ENCODE measurements at places on chromosomes 2 and 18.

DNA sequence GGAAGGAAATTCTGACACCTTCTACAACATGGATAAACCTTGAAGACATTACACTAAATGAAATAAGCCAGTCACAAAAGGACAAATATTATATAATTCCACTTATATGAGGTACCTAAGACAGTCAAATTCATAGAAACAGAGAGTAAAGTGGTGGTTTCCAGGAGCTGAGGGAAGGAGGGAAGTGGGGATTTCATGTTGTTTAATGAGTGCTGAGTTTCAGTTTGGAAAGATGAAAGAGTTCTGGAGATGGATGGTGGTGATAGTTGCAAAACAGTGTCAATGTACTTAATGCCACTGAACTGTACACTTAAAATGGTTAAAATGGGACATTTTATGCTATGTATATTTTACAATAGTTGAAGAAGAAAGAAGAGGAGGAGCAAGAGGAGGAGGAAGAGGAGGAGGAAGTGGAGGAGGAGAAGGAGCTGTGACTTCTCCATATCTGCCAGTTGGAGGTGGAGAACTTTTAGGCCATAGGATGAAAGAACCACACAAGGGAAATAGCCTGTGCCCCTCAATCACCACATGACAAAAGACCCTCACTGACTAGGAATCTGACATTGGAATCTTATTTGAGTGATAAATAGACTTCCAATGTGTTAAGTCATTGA, 55.3 kb upstream of the LGALSL start:
- no peak for DNase-seq

DNA sequence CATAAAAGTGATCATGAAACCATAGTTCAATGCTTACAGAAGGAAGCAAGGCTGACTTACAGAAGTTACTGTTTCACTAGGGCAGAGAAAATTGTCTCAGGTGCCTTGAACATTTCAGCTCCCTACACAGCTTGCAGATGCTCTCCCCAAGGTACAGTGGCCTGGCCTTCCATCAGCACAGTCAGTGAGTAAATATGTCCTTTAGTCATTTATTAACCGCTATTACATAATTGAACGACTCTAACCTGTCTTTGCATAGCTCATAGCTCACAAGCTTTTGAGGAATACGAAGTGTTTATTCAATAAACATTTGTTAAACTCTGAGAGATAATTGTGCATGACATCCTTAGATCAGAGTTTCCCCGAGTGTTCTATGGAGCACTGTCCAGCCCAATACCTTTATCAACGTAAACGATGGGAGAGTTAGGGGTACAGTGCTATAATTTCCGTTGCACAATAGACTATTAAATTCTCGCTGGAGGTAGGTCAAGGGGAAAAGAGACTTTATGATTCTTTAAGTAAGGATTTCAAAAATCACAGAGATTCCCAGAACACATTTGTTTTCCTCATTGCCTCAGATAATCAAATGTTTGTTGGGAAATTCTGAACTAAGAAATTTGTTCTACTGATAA, 677.8 kb downstream of the TSN start:
- DNase-seq = no peak

DNA sequence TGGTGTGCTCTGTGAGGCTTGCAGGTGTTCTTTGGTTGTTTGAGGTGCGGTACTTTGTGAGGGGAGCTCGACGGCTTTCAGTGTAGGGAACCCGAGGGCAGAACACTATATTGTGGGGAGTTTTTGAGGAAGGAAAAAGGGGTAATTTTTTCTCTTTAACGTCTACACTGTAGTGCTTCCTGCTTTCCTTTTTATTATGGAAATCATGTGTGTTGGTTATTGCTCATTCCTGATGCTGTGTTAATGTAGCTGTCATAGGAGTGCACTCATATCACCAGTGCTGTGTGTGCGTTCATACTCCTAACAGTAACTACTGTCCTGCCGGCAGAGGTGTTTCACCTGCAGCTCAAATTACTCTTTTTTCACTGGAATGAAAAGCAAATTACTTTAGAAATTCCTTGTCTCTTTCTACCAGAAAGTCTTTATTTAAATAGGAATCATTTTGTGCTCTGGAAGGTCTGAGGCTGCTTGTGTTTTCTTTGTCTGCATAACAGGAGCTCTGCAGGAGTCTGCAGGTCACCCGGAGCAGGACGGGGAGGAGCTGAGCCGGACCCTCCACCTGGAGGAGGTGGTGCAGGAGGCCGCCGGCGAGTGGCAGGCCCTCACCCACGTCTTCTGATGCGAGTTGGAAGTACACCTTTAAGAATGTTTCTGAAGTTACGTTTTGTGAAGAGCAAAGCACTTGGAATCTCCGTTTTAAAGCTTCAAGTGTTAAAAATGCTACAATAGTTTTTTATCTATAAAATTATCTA, 145.5 kb downstream of the ZNF236 start:
- DNase-seq = no peak

GRCh38 chr18:73791081-73791480, 356.6 kb downstream of the FBXO15 start:
- DNase-seq = no peak

DNA sequence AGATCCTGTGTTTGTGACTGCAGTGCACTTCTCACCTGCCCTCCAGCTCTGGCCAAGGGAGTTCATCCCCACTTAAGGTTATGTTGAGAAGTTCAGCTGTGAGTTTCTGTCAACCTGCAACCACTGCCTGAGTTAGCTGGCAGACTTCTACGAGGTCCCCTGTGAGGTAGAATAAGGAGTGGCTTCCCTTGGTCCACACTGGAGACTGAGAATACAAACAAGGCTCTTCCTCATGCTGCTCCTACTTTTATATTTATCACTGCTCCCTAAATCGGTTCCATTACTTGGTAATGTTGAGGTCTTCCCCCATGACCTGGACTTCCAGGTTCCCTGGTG, 353.2 kb upstream of the CWC22 start:
- DNase-seq = no peak

- no peak for DNase-seq
These were observed 236.2 kb downstream of the NEDD4L start for GRCh38 chr18:58280191-58280590.

- no peak for DNase-seq
These were observed 85.2 kb upstream of the LCLAT1 start for GRCh38 chr2:30361751-30362394.

DNA sequence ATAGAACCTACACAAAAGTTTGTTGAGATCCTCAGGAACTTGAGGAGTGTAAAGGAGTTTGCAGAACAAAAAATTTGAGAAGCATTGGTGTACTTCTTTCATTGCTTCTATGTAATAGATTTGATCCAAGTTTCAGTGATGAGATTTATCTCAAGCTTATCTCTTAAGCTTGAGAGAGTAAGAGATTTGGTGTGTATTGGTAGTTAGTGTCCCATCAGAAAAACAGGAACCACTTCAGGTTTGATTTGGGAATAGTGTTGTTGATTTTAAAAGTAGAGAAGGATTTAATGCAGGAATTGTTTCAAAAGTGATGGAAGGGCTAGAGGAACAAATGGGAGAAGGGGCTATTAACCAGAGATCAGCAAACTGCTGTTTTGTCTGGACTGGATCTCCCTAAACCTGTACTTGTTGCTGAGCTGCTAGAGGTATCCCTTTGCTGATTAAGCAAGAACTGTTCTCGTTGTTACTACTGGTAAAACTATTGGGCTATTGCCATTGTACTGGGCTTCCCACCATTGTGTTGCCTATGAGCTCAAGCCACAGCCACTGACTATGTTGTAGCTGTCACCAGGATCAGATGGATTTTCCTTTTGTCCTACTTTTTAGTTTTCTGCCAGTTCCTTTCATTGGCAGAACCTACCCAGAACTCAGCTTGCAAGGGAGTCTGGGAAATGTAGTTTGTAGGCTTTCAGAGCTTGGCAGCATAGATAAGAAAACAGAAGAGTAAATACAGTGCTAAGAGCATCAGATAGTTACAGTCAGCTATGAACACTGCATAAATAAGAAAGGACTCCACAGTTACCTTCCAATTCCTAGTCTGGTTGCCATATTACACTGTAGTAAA, 39.3 kb downstream of the RAB10 start:
- no peak for DNase-seq

DNA sequence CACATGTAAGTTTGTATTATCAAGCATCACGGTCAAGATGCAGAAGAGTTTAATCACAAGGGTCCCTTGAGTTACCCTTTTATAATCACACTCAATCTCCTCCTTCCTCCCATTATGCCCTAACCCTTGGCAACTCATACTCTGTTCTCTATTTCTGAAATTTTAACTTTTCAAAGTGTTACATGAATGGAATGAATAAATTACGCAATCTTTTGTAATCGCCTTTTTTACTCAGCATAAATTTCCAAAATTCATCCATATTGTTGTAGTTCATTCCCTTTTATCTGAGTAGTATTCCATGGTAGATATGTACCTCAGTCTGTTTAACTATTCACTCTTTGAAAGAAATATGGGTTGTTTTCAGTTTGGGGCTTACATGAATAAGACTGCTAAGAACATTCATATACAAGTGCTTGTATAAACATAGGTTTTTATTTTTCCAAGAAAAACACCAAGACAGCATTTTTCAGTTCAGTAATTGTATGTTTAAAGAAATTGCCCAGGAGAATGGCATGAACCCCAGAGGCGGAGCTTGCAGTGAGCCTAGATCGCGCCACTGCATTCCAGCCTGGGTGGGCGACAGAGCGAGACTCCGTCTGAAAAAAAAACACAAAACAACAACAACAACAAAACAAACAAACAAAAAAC, 430.9 kb upstream of the KCNH7 start:
- DNase-seq = no peak

- DNase-seq = no peak
These were observed 23.1 kb upstream of the COPS8 start for GRCh38 chr2:237062585-237062984.

- no peak for DNase-seq
These were observed 38.0 kb downstream of the CMPK2 start for GRCh38 chr2:6827566-6828298.

- no peak for DNase-seq
These were observed 507.9 kb downstream of the TXNL1 start for GRCh38 chr18:56130481-56130880.

GRCh38 chr18:183769-184168, 25.4 kb downstream of the USP14 start:
- no peak for DNase-seq

DNA sequence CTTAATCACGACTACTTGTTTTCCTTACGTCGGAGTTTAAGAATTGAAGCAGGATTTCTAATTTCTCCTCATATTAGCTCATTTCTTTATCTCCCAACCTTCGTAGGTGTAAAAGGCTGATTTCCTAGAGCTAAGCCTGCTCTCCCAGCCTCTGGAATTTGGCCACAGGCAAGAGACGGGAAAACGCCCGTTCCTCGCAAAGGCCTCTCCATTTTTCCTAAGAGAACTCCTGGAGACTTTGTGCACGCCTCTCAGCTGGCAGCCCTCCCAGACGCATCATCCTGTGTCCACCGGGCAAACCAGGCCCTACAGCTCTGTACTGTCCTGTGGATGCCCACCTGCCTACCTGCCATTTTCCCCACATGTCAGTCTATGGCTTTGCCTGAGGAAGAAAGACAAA, 106.3 kb downstream of the FTCDNL1 start:
- DNase-seq = no peak

- no peak for DNase-seq
These were observed 90.0 kb upstream of the NYAP2 start for GRCh38 chr2:225309516-225309915.

- no peak for DNase-seq
These were observed 146.6 kb downstream of the ZNF516 start for GRCh38 chr18:76348267-76349066.

DNA sequence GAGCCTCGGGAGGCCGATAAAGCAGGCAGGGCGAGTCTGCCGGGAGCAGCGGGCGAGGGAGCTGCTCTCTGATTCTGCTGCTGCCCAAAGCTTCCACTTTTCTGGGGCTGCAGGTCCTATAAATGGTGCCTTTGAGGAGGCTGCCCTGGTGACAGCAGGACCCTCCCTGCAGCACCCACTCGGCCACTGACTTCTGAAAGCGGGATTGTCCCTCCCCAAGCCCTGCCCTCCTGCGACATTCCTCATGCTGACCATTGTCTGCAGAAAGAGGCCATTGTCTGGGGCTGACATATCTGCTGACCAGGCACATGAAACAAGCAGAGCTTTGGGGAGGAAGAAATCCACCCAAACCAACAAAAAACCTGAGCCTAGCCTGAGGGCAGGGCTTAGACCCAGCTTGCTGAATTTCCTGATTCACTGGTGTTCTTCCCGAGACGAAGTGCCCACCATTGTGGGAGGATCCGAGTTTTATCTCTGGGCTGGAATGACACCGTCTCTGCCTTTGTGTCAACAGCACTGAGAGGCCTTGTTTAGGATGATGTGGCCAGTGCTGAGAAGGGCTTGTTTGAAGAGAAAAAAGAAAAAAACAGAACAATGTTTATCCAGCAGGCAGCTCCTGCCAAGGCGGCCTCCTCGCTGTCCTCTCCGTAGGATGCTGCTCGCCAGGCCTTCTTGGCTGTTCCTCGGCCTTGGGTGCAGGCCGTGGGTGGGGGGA, 129.7 kb downstream of the MYCN start:
- no peak for DNase-seq

DNA sequence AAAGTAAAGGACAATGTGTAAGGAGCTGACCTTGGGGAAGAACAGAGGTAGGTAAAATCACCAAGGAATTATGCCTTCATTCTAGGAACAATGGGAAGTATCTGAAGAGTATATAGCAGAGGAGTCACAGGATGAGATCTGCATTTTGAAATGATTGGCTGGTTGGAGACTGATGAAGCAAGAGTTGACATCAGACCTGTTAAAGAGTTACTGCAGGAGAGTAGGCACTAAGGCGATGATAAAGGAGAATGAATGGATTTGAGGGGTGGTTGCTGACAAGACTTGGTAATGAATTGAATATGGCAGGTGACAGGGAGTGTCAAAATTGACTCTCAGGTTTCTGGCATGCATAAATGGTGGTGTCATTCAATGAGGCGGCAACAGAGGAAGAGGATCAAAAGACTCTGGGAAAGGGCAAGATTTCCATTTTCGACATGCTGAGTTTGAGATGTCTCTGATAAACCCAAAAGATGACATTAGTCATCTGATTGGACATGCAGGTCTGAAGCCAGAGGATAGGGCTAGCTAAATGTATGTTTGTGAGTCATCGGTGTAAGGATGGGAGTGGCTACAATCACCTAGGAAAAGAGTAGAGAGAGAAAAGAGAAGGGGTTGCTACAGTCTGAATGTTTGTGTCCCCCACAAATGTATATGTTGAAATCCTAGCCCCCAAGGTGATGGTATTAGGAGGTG, 236.5 kb downstream of the DYM start:
- no peak for DNase-seq

Measured in D721Med (cell line).